NCI-H2081 treated with DMSO at 0.1 percent for 48 hours (cell line): ENCODE measurements at places on chromosomes 7 and 10.

DNA sequence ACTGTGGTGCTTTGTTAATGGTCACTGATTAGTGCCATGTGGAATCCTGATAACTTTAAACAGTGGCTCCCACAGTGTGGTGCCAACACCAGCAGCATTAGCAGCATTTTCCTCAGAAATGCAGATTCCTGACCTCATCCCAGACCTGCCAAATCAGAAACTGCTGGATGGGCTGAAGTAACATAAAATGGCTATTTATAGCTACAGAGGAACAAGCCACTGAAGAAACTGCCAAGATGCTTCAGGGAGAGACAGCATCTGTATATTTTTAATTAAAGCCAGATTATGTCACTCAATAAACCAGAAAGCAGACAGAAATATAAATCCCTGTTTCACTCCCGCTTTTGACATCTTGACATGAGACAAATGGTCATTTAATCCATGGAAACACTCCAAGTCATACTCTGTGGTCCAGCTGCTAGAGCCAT lies 178.5 kb downstream of the AMPH start:
- DNase-seq, result no peak

- no peak for DNase-seq
These were observed 11.3 kb downstream of the C10orf105 start for GRCh38 chr10:71708301-71708703.

- no peak for DNase-seq
These were observed 317.4 kb upstream of the COBL start for GRCh38 chr7:51634025-51634424.

DNA sequence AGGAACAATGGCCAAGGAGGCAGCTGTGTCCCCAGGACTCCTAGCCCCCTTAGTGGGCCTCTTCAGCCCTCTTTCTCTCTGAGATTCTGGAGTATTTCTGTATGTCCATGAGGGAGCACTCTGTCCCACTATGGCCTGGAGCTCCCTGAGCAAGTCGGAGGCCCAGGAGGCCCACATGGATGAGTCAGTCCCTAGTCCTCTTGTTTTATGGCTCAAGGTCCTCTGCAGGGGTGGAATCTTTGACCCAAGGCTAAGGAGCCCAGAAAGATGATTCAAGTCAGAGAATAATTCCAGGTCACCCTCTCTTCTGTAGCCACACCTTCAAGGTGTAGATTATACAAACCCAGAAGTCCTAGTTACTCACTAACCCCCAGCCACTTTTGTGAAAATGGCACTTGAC lies 125.6 kb downstream of the PLXNA4 start:
- DNase-seq, result no peak

DNA sequence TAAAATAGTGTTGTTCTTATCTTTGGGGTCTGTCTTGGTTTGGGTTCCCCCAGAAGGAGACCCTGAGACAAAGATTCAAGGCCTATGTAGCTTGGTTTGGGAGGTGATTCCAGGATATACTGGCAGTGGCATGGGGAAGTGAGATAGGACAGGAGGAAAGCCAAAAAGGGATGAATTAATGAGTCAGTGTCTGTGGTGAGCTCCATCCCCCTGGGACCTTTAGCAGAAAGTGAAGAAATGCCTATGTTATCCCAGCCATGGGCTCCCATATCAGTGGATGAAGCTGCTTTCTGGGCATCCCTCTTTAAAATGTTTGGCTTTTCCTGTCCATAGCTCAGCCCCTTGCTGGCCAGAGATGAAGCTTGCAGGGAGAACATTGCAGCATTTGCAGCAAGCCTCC lies 217.0 kb upstream of the CTBP2 start:
- no peak for DNase-seq

GRCh38 chr7:30975256-30975899 lies 11.6 kb downstream of the GHRHR start:
- DNase-seq, result no peak

- DNase-seq, result no peak
These were observed 148.0 kb downstream of the ANKRD7 start for GRCh38 chr7:118372530-118372929.

- no peak for DNase-seq
These were observed 190.0 kb downstream of the KCND2 start for GRCh38 chr7:120462991-120463390.

DNA sequence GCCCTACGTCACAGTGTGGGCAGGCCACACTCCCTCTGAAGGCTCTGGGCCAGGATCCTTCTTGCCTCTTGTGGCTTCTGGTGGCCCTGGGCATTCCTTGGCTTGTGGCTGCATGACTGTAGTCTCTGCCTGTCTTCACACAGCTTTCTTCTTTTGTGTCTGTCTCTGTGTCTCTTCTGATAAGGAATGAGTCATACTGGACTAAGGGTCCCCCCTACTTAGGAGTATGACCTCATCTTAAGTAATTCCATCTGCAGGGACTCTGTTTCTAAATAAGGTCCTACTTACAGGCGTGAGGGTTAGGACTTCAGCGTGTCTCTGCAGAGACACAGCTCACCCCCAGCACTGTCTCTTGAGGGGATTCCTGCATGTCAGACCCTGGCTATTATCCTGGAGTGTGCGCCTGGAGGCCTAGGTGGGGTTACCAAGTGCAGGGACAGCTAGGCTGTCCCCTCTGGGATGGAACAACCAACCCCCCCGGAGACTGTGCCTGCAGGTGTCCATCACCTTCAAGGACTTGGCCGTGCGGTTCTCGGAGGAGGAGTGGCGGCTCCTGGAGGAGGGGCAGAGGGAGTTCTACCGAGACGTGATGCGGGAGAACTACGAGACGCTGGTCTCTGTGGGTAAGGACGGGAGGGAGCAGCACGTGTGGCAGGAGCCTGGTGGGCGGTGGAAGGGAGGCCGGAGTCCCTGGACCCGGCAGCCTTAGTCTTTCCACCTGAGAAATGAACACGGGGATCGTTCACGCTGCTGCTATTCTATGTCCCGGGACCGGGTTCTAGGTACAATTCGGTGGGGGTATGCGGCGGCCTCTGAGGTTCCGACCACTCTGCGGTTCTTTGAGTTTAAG lies 54.1 kb downstream of the ZNF467 start:
- DNase-seq, result no peak

GRCh38 chr10:66190413-66190812 lies 735.4 kb upstream of the LRRTM3 start:
- DNase-seq, result no peak

DNA sequence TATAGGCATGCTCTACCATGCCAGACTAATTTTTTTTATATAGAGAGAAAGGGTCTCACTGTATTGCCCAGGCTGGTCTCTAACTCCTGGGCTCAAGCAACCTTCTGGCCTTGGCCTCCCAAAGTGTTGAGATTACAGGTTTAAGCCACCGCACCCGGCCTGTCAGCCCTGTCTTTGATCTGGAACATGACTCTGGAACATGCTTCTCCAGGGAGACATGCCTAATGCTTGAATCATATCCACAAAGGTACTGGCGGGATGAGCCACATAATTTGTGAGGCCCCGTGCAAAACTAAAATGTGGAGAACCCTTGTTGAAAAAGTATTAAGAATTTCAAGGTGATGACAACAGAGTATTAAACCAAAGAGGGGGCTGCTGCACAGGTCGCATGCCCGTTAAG lies 282.8 kb downstream of the ARHGAP12 start:
- no peak for DNase-seq

GRCh38 chr7:45937301-45937700 lies 16.2 kb upstream of the IGFBP3 start:
- DNase-seq, result no peak

GRCh38 chr10:58180666-58181065 lies 87.0 kb downstream of the IPMK start:
- DNase-seq, result no peak

- DNase-seq, result peak; percentile 90
These were observed 832 bp downstream of the XRCC2 start for GRCh38 chr7:152674860-152675758.

- no peak for DNase-seq
These were observed 299.2 kb upstream of the ETV1 start for GRCh38 chr7:14288701-14289100.

DNA sequence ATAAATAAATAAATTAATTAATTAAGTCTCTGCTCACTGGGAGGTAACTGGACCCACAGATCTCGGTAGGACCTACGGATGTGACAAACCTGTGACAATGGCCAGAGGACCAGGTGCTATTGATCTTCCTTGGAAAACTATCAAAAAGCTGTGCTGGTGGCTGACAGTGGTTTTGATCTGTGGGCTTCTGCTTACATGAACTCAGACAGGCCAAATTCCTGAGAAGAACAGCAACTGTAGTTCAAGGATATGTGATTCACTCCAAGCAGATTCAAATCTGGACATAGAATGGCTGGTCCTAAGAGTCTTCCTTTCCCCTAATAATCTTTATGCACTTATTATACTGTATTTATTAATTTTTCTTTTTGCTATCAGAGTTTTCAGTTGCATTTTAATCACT lies 80.0 kb downstream of the ATXN7L1 start:
- no peak for DNase-seq

- DNase-seq, result no peak
These were observed 5.2 kb upstream of the GATA3 start for GRCh38 chr10:8049045-8049864.

DNA sequence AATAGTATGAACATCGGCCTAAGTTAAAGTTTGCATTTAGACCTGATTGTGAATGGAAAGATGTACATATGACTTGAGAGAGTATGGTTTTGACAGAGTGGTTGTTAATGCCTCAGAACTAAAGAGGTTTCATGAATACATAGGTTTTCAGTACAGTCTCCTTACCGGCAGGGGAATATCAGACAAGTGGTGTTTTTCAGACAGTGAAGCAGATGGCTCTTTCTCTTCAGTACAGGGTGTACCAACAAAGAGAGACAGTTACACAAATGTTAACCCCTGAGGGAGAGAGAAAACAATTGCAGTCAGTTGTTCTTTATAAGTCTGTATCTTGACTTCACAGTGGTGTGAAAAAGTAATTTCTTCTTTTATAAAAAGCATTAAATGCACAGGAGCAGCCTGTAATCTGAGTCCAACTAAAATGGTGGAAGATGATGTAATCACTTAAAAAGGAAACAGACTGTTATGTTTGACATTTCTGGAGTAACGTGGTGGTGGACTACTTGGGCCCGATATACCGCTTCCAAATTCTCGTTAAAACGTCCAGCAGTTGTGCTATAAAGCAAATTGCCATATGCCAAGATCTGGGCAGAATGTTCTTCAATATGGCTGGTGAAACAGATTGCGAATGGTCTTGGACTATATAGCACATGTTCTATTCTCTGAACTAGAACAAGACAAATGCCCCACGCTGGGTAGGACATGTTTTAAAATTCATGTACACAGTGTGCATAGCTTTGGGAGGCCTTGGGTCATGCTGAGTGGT lies 69.2 kb downstream of the SDK1 start:
- DNase-seq, result peak; percentile 1

GRCh38 chr10:80161321-80162083 lies 29.0 kb downstream of the PLAC9 start:
- DNase-seq, result no peak

DNA sequence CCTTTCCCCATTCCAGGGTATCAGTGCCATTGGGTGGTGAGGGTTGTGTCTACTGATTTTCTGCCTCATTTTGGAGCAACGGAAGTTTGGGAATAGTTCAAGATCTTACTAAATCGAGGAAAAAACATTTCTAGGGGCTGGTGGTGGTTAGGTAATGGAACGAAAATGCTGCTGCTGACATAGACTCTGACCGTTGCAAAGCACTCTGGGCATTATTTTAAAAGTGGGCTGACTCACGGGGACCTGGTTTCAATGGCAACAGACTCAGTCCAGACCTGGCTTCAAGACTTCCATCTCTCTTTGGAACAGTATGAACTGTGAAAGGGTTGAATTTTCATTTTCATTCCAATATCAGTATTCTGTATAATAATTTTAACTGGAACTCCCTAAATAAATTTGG lies 284.0 kb downstream of the PHTF2 start:
- DNase-seq, result no peak

GRCh38 chr10:113041324-113041723 lies 91.3 kb downstream of the TCF7L2 start:
- DNase-seq, result no peak

DNA sequence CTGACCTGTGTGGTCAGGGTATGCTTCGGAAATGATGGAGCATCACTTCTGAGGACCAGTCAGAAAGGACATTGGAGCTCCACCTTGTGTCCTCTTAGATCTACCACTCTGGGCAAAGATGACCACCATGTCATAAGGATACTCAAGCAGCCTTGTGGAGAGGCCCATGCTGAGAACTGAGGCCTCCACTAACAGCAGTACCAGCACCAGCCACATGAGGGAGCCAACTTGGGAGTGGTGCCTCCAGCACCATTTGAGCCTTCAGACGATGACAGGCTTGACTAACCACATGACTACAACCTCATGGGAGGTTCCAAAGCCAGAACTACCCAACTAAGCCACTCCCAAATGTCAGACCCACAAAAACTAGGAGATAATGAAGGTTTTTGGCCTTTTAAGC lies 116.0 kb downstream of the NPTX2 start:
- DNase-seq, result no peak

GRCh38 chr10:69458430-69459100 lies 7.3 kb downstream of the TSPAN15 start:
- no peak for DNase-seq

GRCh38 chr10:26090762-26091161 lies 125.8 kb upstream of the GAD2 start:
- no peak for DNase-seq

GRCh38 chr10:36493516-36493880 lies 631.9 kb upstream of the ANKRD30A start:
- no peak for DNase-seq

DNA sequence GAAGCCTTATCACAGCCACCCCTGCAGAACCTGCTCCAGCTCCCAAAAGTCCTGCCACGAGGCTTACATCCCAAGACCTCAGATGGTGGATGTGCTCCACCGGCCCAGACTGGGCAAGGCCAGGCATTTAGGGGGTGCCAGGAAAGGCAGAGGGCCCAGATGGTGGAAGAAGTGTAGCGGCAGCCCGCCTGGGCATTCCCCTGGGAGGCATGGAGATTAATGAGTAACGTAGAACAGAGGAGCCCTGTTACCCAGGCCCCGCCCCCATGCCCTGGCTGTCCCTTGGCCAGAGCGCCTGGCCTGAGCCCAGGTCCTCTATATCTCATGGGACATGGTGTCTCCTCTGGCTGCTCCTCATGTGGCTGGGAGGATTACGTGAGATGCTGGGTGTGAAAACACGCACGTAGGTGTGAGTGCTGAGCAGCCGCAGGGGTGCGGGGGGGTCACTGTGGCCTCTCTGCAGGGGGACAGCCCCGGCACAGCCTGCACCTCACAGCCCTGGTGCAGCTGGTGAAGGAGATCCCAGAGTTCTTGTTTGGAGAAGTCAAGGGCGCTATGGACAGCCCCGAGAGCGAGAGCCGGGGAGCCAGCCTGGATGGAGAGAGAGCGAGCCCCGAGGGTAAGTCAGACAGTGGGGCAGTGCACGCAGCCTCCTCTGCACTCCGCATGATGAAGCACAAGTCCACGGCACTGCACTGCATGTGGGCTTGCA lies 52.9 kb downstream of the ZNF467 start:
- DNase-seq, result no peak

GRCh38 chr7:93040355-93040754 lies 77.4 kb downstream of the SAMD9 start:
- no peak for DNase-seq

- DNase-seq, result no peak
These were observed 11.8 kb downstream of the BZW2 start for GRCh38 chr7:16657656-16658279.
